GM12878 (cell line): ENCODE measurements at places on chromosomes 13 and 19. TPM values are rescaled to one million over a fixed set of nuclear protein-coding genes. Genes with fewer than 3 reads are reported as not detected.

The CLEC4M gene
- polyA plus RNA-seq = 0.23 and 0.27 TPM in 2 replicates

The CYSLTR2 gene
- not detected in 2 replicates for polyA plus RNA-seq

The KCNRG gene
- 0.40 and 0.53 TPM in 2 replicates for polyA plus RNA-seq

The ZNF491 gene
- 0.23 and 0.51 TPM in 2 replicates for polyA plus RNA-seq

The CEBPG gene
- polyA plus RNA-seq = 22.4 and 24.0 TPM in 2 replicates

The ANGPTL8 gene
- polyA plus RNA-seq = not detected in 2 replicates

The TEX101 gene
- polyA plus RNA-seq = not detected in 2 replicates

The NCAN gene
- 0.08 and 0.12 TPM in 2 replicates for polyA plus RNA-seq

The ZNF132 gene
- polyA plus RNA-seq = 2.3 and 2.4 TPM in 2 replicates

The RINL gene
- 46.3 and 50.6 TPM in 2 replicates for polyA plus RNA-seq

The MYO16 gene
- 0.06 and 0.36 TPM in 2 replicates for polyA plus RNA-seq

The CA11 gene
- 1.9 and 2.9 TPM in 2 replicates for polyA plus RNA-seq

The REEP6 gene
- 0.55 and 0.60 TPM in 2 replicates for polyA plus RNA-seq

The ZNF135 gene
- polyA plus RNA-seq = not detected in 2 replicates

The PPM1N gene
- polyA plus RNA-seq = 2.6 and 2.8 TPM in 2 replicates

The ZNF324 gene
- 8.9 and 9.0 TPM in 2 replicates for polyA plus RNA-seq

The PLEKHA4 gene
- polyA plus RNA-seq = 7.8 and 10.0 TPM in 2 replicates

The COLGALT1 gene
- 13.9 and 22.3 TPM in 2 replicates for polyA plus RNA-seq

The PRKCSH gene
- 45.5 and 46.1 TPM in 2 replicates for polyA plus RNA-seq

The KIR2DL3 gene
- polyA plus RNA-seq = not detected in 2 replicates

The MISP3 gene
- 0.52 TPM in 2 replicates for polyA plus RNA-seq

The OR4F17 gene
- polyA plus RNA-seq = not detected in 2 replicates

The ZNF805 gene
- 1.5 and 2.0 TPM in 2 replicates for polyA plus RNA-seq

The WDR62 gene
- polyA plus RNA-seq = 19.8 and 21.0 TPM in 2 replicates

The CACNG6 gene
- not detected in 2 replicates for polyA plus RNA-seq

The CYP4F2 gene
- 0.59 and 0.82 TPM in 2 replicates for polyA plus RNA-seq

The NPAS1 gene
- polyA plus RNA-seq = 0.49 and 0.53 TPM in 2 replicates

The CERS1 gene
- polyA plus RNA-seq = 0.19 TPM in 1 of 2 replicates, not detected in the other

The LILRA1 gene
- not detected in 2 replicates for polyA plus RNA-seq

The MICOS13 gene
- 103 and 113 TPM in 2 replicates for polyA plus RNA-seq

The KCNJ14 gene
- polyA plus RNA-seq = 0.30 and 0.54 TPM in 2 replicates

The PDE4A gene
- polyA plus RNA-seq = 8.0 and 8.1 TPM in 2 replicates

The BRME1 gene
- polyA plus RNA-seq = 1.1 TPM in 2 replicates

The ZNF134 gene
- polyA plus RNA-seq = 9.7 and 9.8 TPM in 2 replicates

The HOMER3 gene
- polyA plus RNA-seq = 0.35 TPM in 1 of 2 replicates, not detected in the other

The CABP5 gene
- not detected in 2 replicates for polyA plus RNA-seq

The ZNF534 gene
- 0.39 and 0.69 TPM in 2 replicates for polyA plus RNA-seq

The KIR2DL1 gene
- polyA plus RNA-seq = not detected in 2 replicates

The TMED1 gene
- 22.9 and 28.4 TPM in 2 replicates for polyA plus RNA-seq

The SYDE1 gene
- not detected in 2 replicates for polyA plus RNA-seq

The CACNG7 gene
- not detected in 2 replicates for polyA plus RNA-seq

The ZNF682 gene
- polyA plus RNA-seq = not detected in 2 replicates

The CRX gene
- not detected in 2 replicates for polyA plus RNA-seq

The SLC25A41 gene
- polyA plus RNA-seq = 0.25 and 0.37 TPM in 2 replicates

The FCAR gene
- polyA plus RNA-seq = not detected in 2 replicates

The IGFL2 gene
- 0.39 TPM in 1 of 2 replicates, not detected in the other for polyA plus RNA-seq

The KIR3DL2 gene
- polyA plus RNA-seq = not detected in 2 replicates

The LENG9 gene
- polyA plus RNA-seq = 0.09 TPM in 1 of 2 replicates, not detected in the other

The PSG3 gene
- polyA plus RNA-seq = not detected in 2 replicates

The IL27RA gene
- 40.8 and 41.6 TPM in 2 replicates for polyA plus RNA-seq
